ENCODE measurements at places on chromosomes 7 and 10.
A peak's percentile ranks its signal among the peaks of the same experiment; 100 is the strongest.

GRCh38 chr7:74216361-74216761, 6.6 kb downstream of the LAT2 start:
- no peak for DNase-seq

DNA sequence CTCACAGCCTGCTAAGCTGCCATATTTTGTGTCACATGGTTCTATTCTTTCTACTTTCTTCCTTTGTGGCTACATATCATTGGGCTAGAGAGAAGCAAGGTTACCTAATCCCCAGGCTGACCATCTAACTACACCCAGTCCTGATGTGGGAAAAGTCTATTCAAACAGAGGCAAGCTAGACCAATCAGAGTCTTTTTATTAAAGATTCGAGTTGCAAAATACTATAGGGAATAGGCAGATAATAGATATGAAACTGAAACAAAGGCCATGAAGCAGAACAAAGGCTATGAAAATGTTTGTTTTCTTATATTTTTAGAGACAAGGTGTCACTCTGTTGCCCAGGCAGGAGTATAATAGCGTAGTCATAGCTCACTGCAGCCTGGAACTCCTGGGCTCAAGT, 36.7 kb downstream of the MTERF1 start:
- DNase-seq, result no peak

DNA sequence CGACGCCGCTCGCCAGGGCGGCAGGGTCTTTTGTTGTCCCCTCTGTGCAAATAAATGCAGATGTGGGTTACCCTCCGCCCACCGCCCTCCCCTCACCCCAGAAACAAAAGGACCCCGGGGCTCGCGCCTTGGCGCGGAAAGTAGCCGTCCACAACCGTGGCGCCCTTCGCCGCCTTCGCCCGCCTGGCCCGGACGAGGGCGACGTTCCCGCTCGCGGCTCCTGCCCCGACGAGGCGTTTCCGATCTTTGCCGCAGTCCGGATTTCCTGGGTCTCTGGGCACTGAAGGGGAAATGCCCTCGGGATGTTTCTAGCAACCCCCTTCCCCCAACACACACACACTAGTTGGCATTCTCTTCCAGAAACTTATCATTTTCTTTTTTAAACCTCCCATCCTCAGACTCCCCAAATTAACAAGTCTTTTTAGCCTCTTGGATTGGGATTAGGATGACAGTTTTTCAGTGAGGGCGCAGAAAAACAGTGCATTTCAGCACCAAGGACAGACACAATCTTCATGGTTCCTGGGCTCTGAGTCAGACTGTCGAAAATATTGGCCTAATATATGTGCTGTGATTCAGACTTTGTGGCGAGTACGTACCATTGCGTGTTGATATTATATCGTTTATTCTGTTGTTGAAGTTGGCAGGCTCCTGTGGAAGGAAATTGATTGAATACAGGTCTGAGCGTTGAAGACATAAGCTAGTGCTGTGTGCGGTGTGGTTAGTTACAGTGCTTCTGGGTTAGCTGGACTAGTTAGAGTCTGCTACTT, 771 bp downstream of the PHYHIPL start:
- no peak for DNase-seq

GRCh38 chr10:60353519-60354258, 36.0 kb downstream of the ANK3 start:
- no peak for DNase-seq

DNA sequence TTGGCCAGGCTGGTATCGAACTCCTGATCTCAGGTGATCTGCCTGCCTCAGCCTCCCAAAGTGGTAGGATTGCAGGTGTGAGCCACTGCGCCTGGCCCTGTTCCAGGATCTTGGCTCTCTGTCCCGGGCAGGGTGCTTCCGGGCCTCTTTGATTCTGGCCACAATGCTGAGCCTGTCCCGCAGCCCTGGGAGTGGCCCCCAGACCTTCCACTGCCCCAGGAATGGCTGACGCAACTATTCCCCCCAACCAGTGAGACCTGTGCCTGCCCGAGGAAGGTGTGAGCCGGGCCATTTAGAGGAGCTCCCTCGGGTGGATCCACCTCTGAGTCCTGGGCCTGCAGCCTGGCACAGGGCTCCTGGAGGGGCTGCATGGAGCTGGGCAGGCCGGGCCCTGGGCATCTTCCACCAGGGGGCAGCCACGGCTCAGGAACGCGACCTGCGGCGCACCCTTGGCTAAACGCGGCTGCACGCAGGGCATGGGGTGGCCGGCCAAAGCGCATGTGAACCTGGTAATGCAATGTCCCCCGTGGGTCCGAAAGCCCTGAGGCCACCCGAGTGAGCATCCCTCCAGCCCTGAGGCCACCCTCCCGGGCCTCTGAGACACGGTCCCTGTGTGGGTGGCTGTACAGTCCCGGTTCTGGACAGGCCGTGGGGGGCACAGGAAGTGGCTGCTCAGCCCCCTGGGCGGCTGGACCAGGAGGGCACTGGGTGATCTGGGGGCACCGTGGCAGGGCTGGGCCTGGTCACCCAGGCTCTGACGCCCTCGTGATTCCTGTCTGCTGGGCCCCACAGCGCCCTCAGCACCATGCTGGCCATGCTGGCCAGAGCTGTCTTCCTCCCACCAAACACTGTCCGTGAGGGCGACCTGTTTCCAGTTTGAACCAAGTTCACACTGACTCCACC, 24.8 kb downstream of the GRIFIN start:
- DNase-seq, result peak; percentile 74
